Stimulated activated CD8-positive, alpha-beta memory T cell treated with anti-CD3 and anti-CD28 coated beads, Interleukin-2, amount 100 ng/mL, for 48 hours (primary cell): ENCODE measurements at places on chromosomes 7 and 10.

DNA sequence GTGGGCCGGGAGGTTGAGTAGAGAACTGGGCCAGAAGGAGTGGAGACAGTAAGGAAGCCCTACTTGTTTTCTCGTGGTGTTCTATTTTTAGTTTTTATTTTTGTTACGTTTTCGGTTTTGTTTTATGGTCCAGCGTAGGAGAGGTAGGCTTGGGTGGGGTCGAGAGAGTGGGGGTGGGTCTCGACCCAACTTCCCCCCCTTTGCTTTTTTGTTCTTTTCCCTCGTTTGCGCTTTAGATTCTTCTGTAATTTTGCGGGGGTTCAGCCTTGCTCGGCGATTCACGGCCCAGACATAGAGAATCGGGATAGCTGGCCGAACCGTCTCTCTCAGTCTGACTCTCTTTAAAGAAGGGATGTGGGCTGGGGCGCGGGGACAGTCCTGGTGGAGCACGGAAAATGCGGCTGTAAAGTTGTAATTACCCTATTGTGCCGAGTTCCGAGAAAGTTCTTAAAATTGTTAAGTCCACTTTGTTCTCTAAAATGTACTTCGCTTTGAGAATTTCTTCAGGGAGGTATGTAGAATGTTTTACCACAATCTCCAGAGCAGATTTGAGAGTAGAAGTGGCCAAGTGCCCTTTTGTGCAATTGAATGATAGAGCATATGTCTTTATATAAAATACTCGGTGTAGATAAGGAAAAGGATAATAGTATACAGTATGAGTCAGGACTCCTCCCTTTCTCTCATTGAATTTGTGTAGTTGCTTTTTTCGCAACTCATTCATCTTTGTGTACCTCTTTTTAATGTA lies 816 bp downstream of the DMTF1 start:
- DNase-seq = peak; percentile 18

DNA sequence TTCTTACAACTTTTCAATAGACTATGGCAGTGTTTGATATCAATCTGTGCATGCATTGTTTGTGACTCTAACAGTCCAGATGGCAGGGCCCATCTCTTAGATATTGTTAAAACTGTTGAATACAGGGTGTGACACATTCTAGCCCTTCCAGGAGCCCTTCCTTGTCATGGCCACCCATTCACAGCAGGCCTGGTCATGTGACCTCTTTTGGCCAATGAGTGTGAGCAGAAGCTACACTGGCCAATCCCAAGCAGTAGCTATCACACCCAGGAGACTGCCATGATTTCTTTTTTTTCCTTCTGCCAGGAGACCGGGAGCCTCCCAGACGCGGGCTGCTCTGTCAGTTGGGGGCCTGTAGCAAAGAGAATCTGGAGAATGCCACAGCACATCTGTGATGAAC lies 655.4 kb upstream of the MKI67 start:
- no peak for DNase-seq

GRCh38 chr10:124340033-124340760 lies 78.5 kb downstream of the OAT start:
- no peak for DNase-seq

- no peak for DNase-seq
Measured at GRCh38 chr10:75530299-75530698, 98.9 kb downstream of the LRMDA start.

- no peak for DNase-seq
Measured at GRCh38 chr7:122013065-122013464, 131.0 kb downstream of the AASS start.

DNA sequence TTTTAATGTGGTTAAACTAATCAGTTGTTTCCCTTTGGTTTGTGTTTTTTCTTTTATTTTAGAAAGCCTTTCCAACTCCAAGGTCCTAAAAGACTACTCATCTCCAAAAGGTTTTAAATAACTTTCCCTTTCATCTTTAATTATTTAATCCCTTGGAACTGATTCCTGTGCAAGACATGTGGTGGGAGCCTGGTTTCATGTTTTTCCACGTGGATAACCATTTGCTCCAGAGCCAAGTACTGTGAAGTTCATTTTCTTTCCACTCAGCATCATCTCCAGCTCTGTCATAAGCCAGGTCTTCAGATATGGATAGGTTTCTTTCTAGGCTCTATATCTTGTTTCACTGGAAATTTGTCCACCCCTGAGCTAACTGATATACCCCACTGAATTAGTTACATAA lies 16.7 kb downstream of the PPP1R3C start:
- DNase-seq = no peak

DNA sequence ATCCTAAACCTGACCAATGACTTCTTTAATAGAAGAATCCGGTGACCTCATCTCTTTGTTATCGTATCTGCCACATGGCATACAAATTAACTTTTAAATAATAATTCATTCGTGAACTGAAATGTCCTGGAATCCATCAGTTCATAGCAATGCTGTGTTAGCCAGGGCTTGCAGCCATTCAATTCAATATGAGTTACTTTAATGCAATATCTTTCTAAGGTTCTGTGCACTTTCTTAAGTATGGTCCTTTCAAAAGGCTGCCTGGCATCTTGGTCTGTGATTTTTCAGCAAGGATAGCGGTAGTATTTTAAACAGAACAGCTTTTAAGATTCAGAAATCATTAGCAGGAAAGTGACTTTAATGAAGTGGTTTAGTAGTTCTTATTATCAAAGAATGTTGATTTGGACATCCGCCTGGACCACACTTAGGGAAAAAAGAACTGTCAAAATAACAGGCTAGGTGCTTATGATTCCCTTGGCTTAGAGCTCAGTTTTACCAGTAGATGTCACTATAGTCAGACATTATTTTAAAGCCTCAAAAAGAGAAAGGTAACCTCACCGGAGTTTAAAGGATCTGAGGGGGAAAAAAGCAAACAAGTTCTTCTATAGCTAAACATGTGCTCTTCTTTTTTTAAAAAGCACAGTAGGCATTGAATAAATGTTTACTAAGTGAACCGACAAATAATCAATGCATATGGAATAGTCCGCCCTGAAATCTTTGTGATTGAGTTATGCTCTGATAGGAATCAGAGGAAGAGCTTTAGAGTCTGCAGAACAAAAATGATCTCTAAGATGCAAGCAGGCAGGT lies 22.7 kb downstream of the SLC35G1 start:
- no peak for DNase-seq

- no peak for DNase-seq
Measured at GRCh38 chr7:30223896-30224295, 60.5 kb upstream of the ZNRF2 start.

DNA sequence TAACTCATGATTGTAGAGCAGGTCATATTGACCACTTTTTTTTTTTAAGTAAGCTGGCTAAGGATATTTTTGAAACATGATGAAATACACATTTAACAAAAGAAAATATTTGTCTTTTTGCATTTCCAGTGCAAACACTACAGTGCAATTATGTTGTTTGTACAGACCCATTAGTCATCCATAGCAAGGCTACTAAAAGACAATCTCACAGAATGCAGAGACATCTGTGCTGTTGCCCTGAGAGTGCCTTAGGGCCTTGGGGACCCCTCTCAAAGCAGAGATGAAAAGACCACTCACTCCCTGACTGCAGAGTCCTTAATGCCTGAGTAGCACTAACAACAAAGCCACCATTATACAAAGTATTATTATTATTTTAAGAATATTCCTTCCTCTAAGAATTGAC lies 104.5 kb downstream of the NRCAM start:
- DNase-seq = no peak

DNA sequence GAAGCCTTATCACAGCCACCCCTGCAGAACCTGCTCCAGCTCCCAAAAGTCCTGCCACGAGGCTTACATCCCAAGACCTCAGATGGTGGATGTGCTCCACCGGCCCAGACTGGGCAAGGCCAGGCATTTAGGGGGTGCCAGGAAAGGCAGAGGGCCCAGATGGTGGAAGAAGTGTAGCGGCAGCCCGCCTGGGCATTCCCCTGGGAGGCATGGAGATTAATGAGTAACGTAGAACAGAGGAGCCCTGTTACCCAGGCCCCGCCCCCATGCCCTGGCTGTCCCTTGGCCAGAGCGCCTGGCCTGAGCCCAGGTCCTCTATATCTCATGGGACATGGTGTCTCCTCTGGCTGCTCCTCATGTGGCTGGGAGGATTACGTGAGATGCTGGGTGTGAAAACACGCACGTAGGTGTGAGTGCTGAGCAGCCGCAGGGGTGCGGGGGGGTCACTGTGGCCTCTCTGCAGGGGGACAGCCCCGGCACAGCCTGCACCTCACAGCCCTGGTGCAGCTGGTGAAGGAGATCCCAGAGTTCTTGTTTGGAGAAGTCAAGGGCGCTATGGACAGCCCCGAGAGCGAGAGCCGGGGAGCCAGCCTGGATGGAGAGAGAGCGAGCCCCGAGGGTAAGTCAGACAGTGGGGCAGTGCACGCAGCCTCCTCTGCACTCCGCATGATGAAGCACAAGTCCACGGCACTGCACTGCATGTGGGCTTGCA lies 52.9 kb downstream of the ZNF467 start:
- DNase-seq = no peak
